ENCODE measurements at places on chromosomes 1 and 21. TPM values are rescaled to one million over a fixed set of nuclear protein-coding genes. Genes with fewer than 3 reads are reported as not detected.

DNA sequence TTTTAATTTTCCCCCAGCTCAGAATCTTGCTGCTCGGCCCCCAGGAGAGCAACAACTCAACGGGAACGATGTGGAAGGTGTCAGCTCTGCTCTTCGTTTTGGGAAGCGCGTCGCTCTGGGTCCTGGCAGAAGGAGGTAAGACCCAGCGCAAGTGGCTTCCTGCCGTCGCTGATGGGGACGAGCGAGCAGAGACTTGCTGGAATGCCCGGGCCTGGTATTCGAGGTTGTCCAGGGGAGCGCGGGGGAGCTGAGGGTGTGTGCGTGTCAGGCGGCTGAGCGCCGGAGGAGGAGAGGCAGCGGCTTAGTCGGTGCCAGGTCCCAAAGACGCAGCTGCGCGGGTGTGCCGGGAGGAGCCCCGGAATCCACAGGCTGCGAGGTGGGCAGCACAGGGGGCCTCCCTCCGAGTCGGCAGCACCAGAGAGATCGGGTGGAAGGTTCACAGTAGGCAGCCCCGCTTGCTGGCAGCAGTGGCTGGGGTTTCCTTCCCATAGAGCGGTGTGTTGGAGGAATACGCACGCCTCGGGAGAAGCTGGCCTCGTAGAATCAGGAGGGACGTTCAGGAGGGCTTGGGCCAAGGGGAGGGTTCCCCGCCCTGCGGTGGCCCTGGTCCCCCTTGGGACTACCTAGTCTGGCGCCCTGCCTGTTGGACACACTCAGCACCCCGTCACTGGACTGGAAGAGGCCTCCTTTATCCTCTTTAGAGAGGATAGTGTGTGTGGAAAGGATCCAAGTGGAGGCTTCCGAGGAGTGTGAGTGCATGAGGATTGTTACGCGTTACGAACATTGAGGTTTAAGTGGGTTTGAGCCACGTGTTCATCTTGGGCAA, 547 bp downstream of the PDPN start:
- no peak for DNase-seq

DNA sequence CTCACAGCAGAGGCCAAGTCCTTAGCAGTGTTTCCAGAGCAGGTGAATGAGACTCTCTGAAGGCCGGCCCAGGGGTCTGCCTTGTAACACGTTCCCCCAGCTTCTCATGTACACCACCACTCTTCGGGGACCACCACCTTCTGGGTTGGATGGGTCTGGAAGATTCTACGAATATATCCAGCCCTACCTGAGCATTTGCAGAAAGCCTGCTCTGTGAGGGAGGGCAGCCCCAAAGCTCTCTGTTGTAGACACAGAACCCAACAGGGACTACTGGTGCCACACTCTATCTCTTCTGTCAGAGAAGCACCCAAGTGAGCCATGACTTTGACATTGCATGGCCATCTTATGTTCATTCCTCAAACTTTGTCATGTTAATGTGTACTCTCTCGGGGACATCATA, 61.8 kb downstream of the CD247 start:
- no peak for DNase-seq

DNA sequence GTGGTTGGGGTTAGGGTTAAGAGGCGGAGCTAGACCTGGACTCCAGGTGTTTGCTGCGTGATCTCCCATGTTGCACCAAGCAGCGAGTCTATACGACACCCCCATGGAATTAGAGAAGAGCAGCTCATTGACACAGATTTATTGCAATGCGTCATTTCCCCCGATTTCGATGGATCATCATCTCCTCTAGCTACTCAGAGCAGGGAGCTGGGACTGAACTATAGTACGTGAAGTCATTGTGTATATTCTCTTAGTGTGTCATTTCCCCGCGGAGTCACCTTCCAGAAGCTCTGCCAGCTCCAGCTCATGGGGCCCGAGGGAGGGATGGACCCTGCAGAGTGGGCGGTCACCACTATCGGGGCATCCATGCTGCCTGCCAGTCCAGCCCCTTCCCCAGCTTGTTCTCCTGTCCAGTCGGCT, 7.5 kb upstream of the C2CD2 start:
- DNase-seq: no peak

The SZRD1 gene
- polyA plus RNA-seq: 77.4 TPM

The LRRC38 gene
- polyA plus RNA-seq: not detected

Measured in right lung (tissue), 10 donors.